ENCODE measurements at places on chromosomes 5 and 9. TPM values are rescaled to one million over a fixed set of nuclear protein-coding genes. Genes with fewer than 3 reads are reported as not detected.

The TLN1 gene
- 36.4 TPM for polyA plus RNA-seq

The FBP1 gene
- 22.1 TPM for polyA plus RNA-seq

The PKD2L2 gene
- 0.32 TPM for polyA plus RNA-seq

The CDKN2B gene
- polyA plus RNA-seq = 0.17 TPM

The MEIKIN gene
- not detected for polyA plus RNA-seq

The OGN gene
- polyA plus RNA-seq = 0.08 TPM

The GRXCR2 gene
- polyA plus RNA-seq = not detected

The FAM163B gene
- not detected for polyA plus RNA-seq

The MARVELD2 gene
- polyA plus RNA-seq = 0.98 TPM

The SETX gene
- polyA plus RNA-seq = 25.9 TPM

The PCDHGC5 gene
- not detected for polyA plus RNA-seq
